ENCODE measurements at places on chromosomes 2 and 18.

- DNase-seq, result no peak
Observed at GRCh38 chr2:54258166-54258565, 2.1 kb upstream of the TSPYL6 start.

GRCh38 chr2:99988599-99988998 lies 153.8 kb downstream of the AFF3 start:
- no peak for DNase-seq

GRCh38 chr2:65586516-65586915 lies 154.1 kb upstream of the SPRED2 start:
- DNase-seq, result no peak

- no peak for DNase-seq
Observed at GRCh38 chr2:223570784-223571183, 31.4 kb downstream of the SCG2 start.

- no peak for DNase-seq
Observed at GRCh38 chr2:54015798-54016699, 45.3 kb upstream of the PSME4 start.

- DNase-seq, result no peak
Observed at GRCh38 chr2:240593026-240593702, 6.6 kb downstream of the CAPN10 start.

- DNase-seq, result no peak
Observed at GRCh38 chr2:237861875-237862527, 2.6 kb downstream of the RAMP1 start.

GRCh38 chr2:20962939-20963557 lies 80.8 kb downstream of the APOB start:
- peak; percentile 58 for DNase-seq

GRCh38 chr2:47354013-47354847 lies 48.7 kb upstream of the MSH2 start:
- no peak for DNase-seq

DNA sequence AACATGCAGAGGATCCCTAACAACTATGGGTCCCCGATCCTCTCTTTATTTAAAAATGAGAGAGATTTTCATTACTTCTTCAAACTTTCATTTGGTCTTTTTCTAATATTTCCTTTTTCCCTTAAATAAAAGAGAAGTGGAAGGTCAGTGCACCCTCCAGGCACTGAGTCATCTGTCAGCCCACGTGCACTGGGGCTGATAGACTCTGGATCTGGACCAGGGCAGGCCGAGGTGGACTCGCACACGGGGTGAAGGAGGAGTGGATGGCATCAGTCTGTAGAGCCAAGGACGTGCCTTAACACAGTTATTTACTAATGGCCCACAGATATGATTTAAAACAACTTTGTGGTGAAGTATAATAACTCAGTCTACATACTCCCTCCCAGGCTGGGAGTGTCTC lies 214.4 kb upstream of the TMEM200C start:
- no peak for DNase-seq

- peak; percentile 62 for DNase-seq
Observed at GRCh38 chr2:181891258-181891965, at the start of gene ITPRID2. Gene ITPRID2, plus strand, starts transcription at chr2:181891730. Its CDS starts 337 bp downstream, at chr2:181892067.

DNA sequence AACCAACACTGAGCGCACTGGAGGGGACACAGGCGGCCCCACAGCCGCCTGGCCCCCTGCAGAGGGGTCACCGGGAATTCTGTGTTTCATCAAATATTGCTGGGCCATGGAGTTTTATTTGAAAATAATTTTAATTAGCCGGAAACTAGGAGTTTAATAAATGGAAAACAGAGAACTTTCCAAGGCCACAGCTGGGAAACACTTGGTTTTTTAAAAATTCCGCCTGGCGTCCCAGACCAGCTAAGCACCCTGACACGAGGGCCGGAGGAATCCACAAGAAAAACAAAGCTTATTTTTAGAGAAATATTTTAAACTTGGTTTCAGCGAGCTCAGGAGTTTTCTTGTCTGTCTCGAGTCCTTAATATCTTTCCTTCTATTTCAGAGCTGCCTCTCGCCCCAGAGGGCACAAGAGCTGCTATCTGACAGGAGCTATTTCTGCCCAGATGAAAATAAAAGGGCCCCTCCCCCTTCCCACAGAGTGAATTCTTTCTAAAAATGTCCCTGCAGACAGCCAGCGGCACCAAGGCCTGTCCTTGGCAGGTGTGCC lies 8.2 kb downstream of the ZFP36L2 start:
- DNase-seq, result no peak

GRCh38 chr2:240452462-240453256 lies 17.2 kb downstream of the GPC1 start:
- DNase-seq, result no peak

GRCh38 chr18:6024745-6025248 lies 129.5 kb upstream of the TMEM200C start:
- no peak for DNase-seq

DNA sequence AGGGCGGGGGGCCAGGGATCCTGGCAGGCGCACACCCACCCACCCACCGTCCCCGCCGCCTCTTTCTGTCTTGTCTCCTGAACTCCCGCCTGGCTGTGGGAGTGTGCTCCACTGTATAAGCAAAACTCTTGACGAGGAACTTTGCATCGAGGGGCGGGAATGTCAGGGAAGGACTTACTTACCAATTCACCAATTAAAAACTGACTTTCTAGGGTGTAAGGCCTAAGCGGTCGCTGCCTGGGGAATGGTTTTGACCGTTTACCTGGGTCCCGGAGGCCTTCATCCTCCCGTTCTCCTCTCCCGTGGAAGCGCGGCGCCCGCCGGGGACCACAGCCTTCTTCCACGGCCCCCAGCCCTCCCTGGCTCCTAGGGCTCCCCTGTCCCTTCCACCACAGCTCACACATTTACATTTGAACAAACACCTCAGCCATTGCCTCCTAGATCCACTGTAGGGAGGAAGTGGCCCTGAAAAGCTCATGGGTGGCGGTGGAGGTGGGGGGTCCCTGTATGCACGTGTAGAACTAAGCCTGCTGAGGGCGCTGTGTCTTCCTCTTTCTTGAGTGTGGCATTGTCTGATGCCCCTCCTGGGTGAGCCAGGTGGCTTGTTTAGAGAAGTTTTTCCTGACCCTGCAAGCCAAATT lies 8.9 kb downstream of the ASIC4 start:
- DNase-seq, result no peak

DNA sequence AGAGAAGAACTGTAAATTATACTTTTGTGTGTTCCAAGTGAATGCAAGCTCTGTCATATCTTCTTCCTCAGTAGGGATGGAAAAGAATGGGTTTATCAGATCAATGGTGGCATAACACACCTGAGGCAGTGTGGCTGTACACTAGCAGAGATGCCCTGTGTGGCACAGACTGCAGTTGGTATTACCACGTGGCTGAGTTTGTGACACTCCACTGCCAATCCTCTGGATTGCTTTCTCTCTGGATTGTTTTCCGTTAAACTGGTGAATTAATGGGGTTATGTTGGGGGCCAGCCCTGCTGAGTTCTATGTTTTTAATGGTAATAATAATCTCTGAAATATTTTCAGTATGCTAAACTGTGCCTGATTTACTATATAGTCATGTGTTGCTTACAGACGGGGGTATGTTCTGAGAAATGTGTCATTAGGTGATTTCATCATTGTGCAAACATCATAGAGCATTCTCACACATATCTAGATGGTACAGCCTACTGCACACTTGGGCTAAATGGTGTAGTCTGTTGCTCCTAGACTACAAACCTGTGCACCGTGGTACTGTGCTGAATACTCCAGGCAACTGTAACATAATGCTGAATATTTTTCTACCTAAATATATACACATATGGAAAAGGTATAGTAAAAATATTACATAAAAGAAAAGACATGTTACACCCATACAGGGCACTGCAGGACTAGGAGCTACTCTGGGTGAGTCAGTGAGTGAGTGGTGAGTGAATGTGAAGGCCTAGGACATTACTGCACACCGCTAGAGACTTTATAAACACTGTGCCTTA lies 84.7 kb upstream of the ST6GAL2 start:
- no peak for DNase-seq

- DNase-seq, result no peak
Observed at GRCh38 chr18:79452190-79452990, 56.7 kb downstream of the NFATC1 start.

- DNase-seq, result no peak
Observed at GRCh38 chr2:223123855-223124610, 72.0 kb downstream of the KCNE4 start.

DNA sequence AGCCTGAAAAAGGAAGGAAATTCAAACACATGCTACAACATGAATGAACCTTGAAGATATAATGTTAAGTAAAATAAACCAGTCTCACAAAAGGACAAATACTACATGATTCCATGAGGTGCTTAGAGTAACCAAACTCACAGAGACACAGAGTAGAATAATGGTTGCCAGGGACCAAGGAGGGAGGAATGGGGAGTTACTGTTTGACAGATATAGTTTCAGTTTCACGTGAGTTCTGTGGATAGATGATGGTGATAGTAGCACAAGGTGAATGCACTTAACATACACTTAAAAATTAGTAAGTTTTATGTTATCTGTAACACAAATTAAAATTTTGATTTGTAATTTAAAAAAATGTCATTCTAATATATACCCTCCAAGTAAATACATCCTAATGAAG lies 106.9 kb upstream of the ACVR1C start:
- DNase-seq, result no peak

DNA sequence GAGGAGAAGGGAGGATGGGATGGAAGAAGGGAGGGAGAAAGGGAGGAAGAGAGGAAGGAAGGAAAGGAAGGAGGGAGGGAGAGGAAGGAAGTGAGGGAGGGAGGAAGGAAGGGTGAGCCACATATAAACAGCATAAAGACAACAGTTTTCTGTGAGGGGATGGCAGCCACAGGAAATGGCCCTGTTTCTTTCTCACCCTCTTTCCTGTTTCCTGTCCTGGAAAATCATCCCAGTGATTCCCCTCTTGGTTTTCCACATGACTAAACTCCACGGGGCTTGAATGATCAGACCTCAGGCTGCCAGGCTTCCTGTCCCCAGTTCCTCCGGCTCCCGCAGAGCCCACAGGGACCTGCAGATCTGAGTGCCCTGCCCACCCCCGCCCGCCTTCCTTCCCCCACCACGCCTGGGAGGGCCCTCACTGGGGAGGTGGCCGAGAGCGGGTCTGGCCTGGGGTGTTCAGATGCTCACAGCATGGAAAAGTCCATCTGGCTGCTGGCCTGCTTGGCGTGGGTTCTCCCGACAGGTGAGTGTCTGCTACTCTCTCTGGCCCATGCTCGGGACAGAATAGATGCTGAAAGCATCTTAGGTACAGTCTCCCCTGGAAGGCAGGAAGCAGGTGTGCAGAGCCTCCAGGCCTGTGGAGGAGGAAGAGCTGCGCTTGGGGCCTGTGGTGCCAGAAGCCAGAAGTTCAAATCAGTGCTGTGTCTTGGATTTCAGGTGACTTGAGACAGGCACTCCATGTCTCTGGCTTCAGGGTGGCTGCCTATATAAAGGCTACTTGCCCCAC lies at the start of gene SIGLEC15:
SIGLEC15 (plus strand) TSS at position 418 of the 787 bp plus-strand sequence; CDS start at position 472, 54 bp downstream.
- DNase-seq, result no peak

DNA sequence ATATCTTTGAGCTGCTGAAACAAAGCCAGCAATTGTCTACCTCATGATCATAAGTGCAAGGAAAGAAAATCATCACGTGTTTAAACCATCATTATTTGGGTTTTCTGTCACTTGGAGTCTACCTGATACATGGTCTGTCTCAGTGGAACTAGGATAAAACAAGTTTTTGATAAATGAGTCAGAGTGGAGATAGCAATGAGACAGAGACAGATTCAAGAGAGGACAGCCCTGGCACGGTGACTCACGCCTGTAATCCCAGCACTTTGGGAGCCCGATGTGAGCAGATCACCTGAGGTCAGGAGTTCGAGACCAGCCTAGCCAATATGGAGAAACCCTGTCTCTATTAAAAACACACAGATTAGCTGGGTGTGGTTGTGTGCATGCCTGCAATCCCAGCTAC lies 93.8 kb downstream of the PMAIP1 start:
- DNase-seq, result no peak

DNA sequence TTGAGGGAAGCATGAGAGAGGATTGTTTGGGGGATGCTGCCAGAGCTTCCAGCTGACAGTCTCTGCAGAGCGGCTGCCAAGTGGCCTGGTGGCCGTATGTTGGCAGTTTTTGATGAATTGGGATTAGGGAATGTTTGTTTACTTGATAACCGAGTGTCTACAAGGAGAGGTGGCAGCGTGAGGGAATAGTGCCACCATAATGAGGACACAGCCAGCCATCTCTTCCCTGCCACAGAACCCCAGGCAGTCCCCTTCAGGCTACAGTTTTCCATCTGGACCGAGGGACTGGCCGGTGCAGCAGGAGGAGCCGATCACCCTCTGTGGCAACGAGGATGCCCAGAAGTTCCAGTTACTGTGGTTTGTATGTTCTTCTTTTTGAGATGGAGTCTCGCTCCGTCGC lies 55.2 kb downstream of the TRAPPC12 start:
- no peak for DNase-seq

DNA sequence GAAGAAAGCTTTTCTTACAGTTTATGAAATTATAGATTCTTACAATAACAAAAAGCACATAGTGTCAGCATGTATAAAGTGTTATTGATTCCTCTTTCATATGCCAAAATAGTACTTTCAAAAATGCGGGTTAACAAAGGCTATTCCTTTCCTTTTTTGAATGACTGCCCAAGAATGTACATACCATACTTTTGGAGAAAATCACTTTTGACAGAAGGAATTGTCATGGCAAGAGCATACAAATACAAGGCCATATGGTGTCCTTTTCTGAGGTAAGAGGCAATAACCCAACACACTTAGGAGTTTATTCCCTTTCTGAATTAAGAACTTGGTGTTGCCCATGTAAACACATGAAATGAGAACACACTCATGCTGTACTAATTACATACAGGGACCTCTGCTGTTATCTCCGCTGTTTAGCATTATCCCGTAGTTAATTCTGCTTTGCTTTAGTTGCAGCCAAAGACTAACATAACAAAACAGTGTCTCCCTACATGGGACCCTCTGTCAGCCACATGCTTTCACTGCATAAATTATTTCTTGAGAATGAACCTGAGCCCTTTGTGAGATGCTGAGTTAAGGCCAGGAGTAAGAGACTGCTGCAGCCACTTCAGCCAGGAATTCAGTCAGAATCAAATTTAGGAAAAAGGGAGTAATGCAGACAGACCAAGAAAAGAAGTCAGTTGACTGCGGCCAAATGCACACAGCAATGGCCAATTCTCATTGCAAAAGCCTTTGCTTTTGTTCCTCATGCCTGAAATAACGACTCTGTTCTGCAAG lies 67.0 kb downstream of the CDH2 start:
- DNase-seq, result no peak

- no peak for DNase-seq
Observed at GRCh38 chr18:11740461-11740860, 51.4 kb downstream of the GNAL start.

DNA sequence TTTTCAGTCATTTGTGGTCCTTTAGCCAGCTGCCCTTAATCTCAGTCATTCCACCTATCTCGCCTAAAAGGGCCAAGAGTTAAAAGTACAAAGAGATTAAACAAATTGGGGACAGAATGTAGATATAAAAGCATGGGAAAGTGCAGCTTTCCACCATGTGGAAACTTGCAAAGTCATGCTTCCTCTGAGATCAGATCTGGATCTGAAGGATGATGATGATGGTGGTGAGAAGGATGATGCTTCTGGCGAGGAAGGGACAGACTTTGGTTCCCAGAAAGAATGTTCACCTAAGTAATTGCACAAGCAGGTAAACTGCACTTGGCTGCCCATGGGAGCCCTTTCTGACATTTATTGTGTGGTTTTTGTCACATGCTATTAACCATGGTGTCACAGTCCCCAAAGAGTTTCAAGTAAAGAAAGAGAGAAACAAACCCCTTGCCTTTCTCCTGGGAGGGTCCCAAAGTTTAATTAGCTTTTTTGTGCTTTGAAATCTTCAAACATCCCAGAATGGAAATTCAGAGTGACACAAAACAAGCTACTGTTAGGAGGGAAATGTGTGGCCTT lies 34.7 kb downstream of the KLF7 start:
- DNase-seq, result no peak
